ENCODE measurements at places on chromosomes 2 and 18.

GRCh38 chr2:208619993-208620392, 213.4 kb downstream of the PTH2R start:
- DNase-seq, result no peak

DNA sequence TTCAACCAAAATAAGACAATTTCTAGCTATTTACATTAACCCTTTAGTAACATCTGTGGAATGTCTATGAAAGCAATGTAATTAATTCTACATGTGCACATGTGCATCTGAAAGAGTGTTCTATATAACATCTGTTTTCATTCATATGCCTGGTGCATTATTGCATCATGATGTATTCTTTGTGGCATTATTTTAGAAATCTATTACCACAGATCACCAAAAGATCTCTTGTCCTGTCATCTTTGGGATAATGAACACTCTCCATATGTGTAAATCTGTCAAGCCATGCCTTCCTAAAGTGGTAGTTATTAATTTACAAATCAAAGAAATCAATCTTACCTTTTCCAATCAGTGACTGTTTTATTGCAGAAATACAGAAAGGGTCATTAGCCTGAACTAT, 86.9 kb downstream of the TRIB2 start:
- DNase-seq, result no peak

GRCh38 chr2:46306330-46306751, 9.1 kb downstream of the EPAS1 start:
- no peak for DNase-seq

- no peak for DNase-seq
Observed at GRCh38 chr2:178484245-178485041, 4.2 kb downstream of the PLEKHA3 start.

GRCh38 chr2:15842758-15843666, 97.3 kb upstream of the MYCN start:
- no peak for DNase-seq

GRCh38 chr2:20675701-20676352, 8.9 kb downstream of the GDF7 start:
- DNase-seq, result peak; percentile 24

DNA sequence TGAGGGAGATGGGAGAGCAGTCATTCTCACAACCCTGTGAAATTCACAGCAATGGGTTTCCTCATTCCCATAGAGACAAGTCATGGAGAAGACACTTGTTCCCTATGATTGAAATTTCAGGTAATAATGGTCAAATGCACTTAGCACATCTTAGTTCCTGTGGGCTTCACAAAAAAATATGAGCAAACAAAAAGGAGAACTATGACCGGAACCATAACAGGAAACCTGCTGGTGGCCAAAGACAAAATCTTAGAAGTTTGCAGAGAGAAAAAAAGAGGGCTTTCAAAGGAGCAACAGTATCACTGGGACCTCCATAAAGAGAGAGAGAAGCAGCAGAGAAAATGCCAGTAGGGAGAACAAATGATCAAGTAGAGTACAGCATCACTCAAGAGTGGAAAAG, 138.9 kb upstream of the APCDD1 start:
- no peak for DNase-seq

- DNase-seq, result no peak
Observed at GRCh38 chr18:9000733-9001132, 101.8 kb upstream of the NDUFV2 start.

GRCh38 chr2:16900405-16901025, 234.9 kb upstream of the CYRIA start:
- DNase-seq, result peak; percentile 23

DNA sequence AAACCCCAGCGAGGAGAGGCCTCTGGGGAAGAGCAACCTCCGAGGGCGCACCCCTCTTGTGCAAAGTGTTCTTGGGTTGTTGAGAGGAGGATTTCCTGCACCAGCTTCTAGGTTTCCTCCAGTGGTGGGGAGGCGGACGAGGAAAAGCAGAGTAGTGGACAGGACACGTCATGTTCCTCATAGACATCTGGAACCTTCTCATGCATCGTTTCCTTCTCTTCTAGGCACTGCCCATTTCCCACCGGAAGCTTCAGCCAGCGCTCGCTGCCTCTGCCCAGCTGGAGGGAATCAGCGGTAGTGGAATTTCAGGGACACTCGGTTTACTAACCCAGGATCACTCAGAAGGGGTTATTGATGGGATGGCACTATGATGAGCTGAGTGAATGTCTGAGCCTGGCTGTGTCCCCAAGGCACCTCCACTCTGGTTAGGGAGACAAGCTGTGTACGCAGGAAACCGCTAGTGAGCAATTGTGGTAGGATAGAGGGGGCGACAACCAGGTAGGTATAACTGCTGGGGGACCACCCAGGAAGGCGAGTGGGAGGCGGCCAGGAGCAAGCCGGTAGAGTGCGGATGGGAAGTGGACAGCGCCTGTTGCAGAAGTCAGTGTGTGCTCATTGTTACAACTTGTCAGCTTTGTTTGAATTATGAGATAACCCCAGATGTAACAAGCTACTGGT, 960 bp upstream of the APOB start:
- DNase-seq, result no peak

DNA sequence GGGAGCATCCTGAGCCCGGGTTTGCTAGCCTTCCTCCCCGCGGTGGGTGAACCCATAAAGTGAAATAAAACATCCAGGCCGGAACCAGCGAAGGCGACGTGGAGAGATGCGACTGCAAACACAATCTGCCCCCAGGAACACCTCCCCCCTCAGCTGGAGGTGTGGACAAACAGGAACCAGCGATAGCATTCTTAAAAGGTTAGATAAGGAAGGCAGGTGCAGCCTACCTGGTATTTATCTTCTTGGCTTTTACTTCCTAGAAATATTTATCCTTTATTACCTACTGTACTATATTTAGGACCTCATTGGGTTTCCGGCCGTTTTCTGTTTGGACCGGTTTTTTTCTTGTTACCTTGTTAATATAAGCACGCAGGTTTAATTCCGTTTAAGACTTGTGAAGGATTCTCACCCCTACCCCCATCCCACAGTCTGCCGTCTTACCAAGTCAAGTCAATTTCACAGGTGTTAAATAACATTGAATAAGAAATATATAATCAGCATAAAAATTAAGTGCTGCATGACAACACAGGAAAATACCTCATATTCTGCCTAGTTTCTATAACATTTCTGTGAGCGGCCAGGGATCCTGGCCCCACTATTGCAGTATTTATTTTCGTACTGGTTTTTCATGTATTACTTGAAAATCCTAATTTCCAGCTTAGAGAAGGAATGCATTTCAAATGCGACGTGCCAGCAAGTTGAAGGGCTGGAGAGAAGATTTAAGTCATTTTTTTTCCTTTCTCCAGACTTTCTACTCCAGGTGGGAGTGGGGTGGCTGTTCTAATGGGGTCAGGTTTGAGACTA, 224.0 kb upstream of the ID2 start:
- no peak for DNase-seq
